Hematopoietic multipotent progenitor cell treated with erythropoietin and hydrocortisone succinate and interleukin-3 and kit ligand, for 6 days (in vitro differentiated cells): ENCODE measurements at places on chromosomes 12 and 14.

DNA sequence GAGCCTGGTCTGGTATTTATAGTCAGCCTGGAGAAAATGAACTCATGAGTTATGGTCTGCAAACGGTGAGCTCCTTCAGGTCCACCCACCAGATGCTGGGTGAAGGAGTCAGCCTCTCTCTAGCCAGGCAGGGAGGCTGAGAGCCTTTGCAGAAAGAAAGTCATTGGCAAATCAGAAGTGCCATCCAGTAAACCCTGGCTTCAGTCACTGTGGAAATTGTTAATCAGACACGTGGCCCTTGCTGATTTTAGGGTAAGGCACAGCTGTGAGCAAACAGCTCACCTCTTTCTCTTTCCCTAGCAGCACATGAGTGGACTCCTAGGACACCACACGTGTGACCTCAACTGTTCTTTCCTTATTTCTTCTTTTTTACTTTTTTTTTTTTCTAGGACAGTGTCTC lies 44.9 kb downstream of the CHST11 start:
- DNase-seq: no peak

GRCh38 chr14:105138551-105139111 lies 29.9 kb downstream of the JAG2 start:
- no peak for DNase-seq

- DNase-seq: no peak
These were observed 24.9 kb upstream of the TRAF3 start for GRCh38 chr14:102752239-102752847.

DNA sequence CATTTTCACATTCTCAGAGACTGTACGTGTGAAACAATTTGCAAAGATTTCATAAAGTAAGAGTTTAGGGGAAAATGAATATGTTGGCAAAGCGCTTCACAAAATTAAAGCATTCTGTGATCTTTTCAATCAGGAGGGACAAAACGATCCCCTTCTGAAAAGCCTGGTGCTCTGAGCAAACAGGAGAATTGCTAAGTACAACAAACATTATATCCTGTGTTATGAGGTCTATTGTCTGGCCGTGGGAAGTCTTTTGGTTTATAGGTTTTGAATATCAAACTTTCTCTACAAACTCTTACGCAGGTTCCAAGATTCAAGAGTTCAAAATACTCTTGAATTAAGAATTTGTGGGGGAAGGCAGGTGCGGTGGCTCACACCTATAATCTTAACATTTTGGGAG lies 7.2 kb upstream of the FOXN3 start:
- DNase-seq: no peak

DNA sequence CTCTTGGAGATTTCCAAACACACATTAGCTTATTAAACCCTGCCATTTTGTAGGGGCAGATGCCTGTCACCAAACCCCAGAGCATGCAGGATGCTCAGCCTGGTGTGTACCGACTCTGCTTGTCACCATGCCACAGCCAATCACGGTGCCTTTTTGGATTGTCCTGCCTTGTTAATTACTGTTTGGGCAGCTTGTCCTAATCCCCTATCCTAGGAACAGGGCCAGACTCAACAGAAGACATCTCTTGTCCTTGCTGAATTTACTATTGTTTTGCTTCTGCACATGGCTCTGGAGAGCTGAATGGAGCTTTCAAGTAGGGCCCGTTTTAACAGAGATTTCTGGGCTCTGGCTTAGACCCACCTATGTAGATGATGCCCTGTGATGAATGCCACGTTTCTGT lies 388.5 kb downstream of the AACS start:
- DNase-seq: no peak

DNA sequence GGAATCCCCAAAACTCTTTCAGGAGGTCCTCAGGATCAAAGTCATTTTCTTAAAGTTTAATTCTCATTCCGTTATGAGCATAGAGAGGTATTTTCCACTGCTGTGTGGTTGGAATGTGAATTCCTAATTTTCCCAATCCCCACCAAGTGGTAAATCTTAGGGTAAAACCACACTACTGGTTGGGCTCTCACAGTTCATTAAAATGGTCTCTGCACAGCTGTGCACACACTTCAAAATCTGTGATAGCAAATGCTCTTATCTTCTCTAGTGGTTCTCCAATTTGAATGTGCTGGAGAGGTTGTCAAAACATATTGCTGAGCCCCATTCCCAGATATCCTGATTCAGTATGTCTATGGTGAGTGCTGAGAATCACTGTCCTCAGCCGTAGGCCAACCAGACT lies 189.1 kb downstream of the BMP4 start:
- no peak for DNase-seq

- no peak for DNase-seq
These were observed 174.6 kb upstream of the TBX3 start for GRCh38 chr12:114858388-114859146.

DNA sequence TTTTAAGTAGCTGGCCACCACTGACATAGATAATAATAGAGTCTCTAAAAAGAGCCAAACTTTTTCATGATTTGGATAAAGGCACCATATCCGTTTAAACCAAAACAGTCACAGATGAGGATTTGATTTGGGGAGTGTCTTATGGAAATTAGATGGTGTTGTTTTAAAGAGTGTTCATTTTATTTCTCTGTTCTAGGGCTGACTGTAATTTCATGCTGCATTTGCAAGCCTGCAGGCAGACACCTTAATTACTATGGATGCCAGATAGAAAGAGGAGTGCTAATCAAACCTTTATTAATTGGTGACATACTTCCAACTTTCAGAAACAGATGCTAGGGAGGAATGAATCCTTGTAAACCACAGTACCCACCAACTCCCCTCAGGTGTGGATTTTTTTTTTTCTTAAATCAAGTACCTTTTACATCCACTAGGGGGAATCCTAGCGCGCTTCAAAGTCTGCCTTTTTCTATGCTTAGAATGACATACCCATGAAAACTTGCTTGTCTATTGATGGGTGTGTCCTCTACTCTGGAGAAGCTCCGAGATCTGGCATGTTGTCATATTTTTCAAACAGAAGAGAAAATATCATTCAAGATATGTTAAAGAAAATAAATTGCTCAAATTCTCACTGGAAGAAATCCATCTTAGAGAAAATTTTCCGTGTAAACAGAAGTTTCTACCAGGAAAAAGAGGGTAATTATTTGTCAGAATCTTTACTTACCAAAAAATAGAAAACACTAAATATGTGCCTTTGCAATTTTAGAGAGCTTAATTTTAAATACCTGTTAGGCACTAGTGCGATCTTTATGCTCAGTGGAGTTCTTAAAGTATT lies 14.2 kb upstream of the PLXNC1 start:
- DNase-seq: peak; percentile 90

GRCh38 chr14:101992708-101993107 lies 28.3 kb downstream of the DYNC1H1 start:
- DNase-seq: no peak

DNA sequence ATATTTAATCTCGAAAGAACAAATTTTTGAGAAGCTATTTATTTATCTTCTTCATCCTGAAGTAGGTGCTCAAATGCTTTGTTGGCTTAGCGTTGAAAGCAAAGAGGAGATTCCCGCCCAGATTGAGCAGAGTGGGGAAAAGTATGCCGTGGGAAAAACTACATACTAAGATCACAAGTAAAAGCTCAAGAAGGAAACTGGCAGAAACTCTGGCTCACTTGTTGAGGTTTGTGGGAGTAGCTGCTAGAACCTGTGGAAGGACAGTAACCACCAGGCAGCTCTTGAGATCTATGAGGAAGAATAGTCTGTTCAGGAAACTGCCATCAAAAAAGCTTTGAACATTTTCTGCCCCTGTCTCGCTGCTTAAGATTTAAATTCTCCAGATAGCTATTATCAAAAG lies 3.9 kb downstream of the MYRFL start:
- no peak for DNase-seq

- DNase-seq: no peak
These were observed 143.2 kb downstream of the PIWIL1 start for GRCh38 chr12:130480887-130481286.

GRCh38 chr12:84166812-84167211 lies 745.8 kb downstream of the SLC6A15 start:
- DNase-seq: no peak

DNA sequence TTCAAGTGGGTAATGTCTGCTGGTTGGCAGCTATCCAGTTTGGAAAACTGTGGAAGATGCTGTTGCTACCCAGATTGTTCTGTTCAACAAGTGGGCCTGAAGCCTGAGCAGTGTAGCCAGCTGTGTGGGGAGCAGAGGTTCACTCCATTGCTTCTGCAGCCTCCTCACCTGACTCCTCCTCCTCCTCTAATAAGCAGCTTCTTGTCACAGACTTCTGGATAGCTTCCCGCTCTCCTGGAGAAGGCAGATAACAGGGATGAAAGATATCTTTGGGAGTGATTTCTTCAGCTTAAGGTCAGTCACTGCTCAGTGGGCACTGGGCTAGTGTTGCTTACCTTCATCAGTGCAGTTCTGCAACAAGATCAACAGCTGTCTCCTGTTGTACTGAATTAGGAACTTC lies 2.0 kb downstream of the POP5 start:
- DNase-seq: no peak

DNA sequence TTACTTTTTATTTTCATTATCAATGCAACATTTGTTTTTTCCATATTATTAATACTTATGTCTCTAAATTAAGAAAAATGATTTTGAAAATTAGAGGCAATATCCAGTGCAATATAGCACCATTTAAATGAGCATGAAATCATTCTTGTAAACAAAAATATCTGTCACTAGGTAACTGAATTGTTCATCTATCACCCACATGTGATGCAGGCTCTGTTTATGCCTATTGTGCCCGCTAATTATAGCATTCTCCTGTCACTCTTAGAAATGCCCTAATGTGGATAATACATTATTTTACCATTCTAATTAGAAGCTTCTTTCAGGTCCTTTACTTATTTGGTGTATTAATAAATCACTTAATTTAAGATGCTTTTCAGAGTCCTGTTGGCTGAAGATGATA lies 1332.4 kb downstream of the AACS start:
- no peak for DNase-seq

- peak; percentile 54 for DNase-seq
These were observed 481.8 kb downstream of the TMEM117 start for GRCh38 chr12:44317651-44318126.

GRCh38 chr14:77109656-77110055 lies 11.6 kb downstream of the CIPC start:
- DNase-seq: no peak
